Activated T-cell treated with anti-CD3 and anti-CD28 coated beads for 48 hours (primary cell): ENCODE measurements at places on chromosomes 4 and X.

DNA sequence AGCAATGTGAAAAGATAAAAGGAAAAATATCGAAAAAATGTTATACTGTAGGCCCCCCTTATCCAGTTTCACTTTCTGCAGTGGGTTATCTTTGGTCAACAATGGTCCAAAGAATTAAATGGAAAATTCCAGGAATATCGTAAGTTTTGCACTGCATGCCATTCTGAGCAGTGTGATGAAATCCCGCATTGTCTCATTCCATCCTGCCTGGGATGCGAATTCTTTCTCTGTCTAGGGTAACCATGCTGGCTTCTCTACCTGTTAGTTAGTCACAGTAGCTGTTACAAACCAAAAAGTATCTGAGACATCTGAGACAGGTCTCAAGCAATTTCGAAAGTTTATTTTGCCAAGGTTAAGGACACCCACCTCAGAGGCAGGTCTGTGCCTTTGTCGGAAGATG lies 170.3 kb downstream of the COX18 start:
- DNase-seq: no peak

- no peak for DNase-seq
Observed at GRCh38 chr4:41258783-41259182, 2.1 kb downstream of the UCHL1 start.

GRCh38 chr4:15400981-15401671 lies 26.7 kb upstream of the C1QTNF7 start:
- DNase-seq: no peak

GRCh38 chrX:3215249-3215648 lies 131.2 kb downstream of the MXRA5 start:
- no peak for DNase-seq

GRCh38 chrX:111348429-111348828 lies 63.6 kb downstream of the DCX start:
- no peak for DNase-seq

GRCh38 chrX:108186811-108187210 lies 95.2 kb downstream of the ATG4A start:
- no peak for DNase-seq

- no peak for DNase-seq
Observed at GRCh38 chr4:81019006-81019405, 11.5 kb upstream of the BMP3 start.

DNA sequence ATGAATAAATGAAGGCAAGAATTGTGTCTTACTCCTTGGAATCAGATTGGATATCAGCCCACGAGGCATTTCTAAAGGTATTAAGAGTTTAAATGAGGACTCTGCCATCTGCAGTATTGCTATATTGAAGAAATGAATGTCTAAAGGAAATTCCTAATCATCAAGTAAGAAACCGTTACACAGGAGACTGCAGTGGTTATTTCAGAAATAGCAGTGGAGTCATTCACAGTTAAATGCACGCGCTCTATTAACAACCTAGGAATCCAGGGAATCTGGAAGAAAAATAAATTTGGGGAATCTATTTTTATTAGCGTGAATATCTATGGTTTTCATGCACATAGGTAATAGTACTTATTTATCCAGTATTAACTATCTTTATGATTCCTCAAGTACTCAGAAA lies 334.2 kb downstream of the TENM3 start:
- DNase-seq: no peak

DNA sequence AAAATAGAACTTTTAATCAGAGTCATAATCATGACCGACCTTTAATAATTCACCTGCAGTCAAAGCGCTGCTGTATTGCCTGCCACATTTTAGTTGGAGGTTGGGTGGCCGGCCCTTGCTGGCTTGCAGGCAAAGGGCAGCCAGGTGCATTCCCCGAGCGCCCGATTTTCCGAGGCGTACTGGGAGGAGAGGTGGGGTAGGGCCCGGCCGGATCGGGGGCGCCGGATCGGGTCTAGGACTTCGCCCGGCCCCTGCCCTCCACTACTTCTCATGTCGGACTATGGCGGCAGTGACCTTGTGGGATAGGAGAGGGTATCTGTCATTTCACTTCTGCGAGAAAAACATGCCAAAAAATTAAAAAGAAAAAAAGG lies 2.5 kb upstream of the RS1 start:
- peak; percentile 4 for DNase-seq

GRCh38 chr4:99300934-99301333 lies 10.1 kb upstream of the ADH1A start:
- DNase-seq: no peak

DNA sequence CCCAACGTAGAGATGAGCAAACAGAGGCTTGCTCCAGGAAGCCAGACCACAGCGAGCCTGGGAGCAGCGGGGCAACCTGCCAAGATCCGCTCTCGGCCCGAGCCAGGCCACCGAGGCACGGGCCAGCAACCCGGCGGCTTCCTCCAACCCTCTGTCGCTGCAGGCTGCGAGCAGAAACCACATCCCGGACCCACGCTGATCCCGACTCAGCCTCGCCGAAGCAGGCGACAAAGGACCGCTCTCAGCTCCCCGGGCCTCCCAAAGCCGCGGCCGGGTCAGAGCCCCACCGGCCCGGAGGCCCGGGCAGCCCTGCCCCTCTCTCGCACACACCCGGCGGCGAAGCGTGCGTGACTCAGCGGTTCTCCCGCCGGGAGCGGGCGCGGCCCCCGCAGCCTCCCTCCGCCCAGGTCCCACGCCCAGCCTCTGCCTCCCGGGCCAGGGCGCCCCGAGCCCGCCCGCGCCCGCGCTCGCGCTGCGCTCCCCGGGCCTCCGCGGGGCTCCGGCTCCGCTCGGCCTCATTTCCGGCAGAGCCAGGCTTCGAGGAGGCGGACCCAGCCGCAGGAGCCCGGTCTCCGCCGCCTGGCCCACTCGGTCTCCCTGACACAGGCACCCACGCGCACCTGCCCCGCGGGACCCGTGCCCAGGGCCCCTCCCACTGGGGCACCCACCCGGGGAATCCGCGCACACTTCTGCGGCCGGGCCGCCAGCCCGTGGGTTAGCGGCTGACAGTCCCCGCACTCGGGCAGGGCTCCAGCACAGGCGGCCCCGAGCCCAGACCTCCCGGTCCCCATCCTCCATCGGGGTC lies 1.7 kb downstream of the PPP2R2C start:
- DNase-seq: no peak

DNA sequence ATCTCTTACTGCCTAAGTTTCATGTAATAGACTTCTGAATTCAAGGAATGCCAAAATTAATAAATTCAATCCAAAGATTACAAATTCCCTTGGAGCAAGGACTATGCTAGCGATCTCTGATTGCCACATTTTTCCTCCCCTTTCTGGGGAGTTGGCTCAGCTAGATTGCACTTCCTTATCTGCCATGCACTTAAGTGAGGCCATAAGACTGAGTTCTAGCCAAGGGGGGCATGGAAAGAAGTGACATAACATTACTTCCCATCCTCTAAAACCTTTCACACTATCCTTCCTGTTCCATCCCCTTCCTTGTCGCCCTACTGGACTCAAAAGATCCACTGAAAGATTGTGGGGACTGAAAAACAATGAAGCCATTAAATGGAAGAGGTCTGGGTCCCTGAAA lies 53.8 kb upstream of the TXK start:
- no peak for DNase-seq

DNA sequence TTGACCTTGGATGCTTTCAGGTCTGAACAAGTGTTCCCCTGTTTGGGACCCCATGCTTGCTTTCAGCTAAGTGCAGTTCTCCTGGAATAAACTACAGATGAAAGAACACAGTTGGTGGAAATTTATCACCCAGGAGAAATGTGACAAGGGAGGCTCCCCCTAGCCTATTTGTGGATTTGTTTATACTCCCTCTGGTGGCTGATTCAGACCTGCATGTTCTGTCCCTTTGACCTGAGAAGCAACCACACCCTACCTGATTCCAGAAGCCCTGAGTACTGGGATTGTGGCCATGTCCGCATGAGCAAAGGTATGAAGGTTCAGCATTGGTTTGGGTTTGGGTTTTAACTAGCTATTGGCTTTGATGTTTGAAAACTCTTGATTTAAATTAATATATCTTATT lies 440.9 kb downstream of the MID1IP1 start:
- DNase-seq: no peak

DNA sequence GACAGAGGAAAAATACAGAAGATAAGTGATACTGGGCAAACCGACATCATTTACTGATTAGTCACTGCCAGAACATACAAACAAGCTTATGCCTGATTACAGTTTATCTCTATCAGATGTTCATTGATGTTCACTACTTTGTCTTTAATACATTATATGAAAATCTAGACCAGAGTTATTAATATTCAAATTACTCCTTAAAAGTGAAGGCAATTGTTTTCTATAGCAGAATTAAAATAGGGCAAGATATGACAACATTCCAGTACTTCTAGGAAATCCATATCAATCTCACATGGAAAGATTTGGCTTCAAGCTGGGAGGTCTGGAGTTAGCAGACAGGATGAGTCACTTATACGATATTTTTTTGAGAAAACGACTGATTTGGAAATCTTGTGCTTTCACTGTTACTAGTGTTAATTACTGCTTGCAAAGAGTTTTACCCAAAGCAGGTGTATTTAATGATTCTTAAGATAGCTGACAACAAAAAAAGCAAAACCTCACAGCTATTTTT lies 31.8 kb downstream of the HPGD start:
- DNase-seq: no peak

DNA sequence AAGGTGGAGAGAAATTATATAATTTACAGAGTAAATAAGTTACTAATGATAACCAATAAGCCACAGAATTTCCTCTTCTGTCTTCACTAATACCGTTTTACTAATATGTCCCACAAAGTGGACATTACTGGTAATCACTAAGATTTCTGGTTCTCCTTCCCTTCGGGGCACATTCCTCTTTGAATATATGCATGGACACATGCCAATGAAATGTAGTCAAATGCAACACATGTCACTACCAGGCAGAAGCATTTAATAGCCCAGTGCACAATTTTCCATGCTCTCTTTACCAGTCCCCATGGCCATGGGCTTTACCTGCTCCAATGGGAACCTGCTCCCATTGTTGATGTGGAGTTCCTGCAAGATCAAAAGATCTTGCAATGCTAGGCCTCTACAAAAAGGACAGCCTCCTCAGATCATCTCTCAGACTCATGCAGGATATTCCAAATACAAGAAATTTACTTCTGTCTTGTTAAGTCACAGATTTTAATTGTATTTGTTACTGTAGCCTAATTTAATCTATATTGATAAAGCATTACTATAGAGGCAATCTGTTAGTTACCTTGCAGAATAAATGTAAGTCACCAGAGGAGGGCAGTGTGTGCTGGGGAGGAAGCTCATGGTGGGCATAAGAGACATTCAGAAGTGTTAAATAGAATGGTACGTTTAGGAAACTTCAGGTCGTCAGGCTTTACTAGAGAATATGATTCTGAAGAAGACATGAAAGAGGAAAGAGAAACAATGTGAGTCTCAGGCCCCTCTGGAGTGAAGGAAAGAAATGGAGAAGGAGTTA lies 37.1 kb upstream of the INPP4B start:
- DNase-seq: no peak

DNA sequence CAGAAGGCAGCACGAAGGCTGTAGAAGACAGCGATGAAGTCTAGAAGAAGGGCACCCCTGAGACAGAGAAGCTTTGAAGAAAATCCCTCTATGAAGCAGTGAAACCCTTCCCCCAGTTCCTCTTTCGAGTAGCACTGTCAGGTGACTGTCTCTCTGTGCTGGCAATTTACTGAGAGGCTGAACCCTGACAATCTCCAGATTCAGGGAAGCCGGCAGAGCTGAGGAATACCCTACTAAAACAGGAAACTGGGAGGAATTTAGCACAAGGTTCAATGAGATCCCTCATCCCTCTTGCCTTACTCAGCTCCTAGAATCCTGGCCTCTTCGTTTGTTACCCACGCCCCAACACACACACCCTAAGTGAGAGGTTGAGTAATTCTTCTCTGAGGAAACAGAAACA lies 239.7 kb upstream of the NOCT start:
- no peak for DNase-seq

DNA sequence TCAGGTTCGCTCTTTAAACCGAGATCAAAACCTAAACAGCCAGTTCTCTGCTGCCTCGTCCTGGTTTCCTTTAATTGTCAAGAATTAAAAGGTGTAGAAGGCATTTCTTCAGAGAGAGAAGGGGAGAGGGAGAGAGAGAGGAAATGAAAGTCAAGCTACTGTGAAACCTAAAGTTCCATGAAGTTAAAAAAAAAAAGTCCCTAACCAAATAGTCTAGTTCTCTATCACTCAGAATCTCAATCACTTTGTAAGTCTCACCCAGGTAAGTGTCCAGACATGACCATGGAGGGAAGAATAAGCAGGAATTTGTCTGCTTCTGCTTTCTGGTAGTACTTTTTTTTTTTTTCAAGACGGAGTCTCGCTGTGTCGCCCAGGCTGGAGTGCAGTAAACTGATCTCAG lies 18.8 kb upstream of the SMIM14 start:
- DNase-seq: no peak

DNA sequence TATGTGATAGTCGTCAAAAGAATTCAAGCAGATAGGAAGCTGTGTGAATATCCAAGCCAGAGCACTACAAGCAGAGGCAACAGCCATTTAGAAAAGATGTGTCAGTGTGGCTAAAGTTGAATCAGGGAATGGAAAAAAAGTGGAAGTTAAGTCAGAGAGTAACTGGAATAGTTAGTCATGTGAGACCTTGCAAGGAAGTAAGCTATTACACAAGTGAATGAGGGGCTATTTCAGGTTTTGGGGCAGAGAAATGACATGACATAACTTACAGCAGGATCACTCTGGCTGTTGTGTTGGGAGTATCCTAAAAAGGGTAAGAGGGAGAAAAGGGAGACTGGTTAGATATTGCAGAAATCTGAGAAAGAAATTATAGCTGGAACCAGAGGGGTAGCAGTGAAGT lies 236.6 kb upstream of the PCDH18 start:
- no peak for DNase-seq

DNA sequence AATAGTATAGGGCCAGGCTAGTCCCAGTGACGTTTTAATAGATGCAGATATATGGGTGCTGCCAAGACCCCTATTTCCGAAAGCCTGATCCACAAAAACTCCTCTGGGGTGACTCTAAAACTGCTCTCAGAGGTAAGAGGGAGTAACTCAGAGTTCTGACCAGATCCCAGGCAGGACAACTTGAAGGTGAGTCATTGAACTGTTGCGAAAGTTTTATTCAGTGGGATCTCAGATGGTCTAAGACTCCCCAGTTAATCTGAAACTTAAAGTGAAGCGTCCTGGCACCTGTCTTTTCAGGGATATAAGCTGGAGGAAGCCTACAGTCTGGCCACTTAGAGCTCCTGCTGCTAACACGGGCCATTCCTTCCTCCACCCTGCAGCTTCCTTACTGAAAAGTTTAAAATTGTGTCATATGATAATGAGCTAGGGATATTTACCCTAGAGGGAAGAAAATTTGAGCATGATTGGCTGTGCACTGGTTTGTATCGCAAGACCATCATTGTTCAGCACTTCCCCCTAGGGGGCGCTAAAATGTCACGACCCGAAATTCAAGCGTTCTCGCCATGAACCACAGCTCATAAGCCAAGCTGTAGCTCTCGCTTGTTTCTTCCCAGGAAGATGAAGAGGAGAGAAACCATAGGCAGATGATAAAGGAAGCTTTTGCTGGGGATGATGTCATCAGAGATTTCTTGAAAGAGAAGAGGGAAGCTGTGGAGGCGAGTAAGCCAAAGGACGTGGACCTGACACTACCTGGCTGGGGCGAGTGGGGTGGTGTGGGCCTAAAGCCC lies 19.5 kb downstream of the UTP14A start:
- peak; percentile 40 for DNase-seq

- DNase-seq: no peak
Observed at GRCh38 chr4:143085659-143086058, 99.1 kb upstream of the USP38 start.
